Left renal cortex interstitium (tissue), 4 donors: ENCODE measurements at places on chromosomes 5 and 9.

- DNase-seq, result no peak
Measured at GRCh38 chr9:98809311-98810101, 2.0 kb downstream of the GALNT12 start.

DNA sequence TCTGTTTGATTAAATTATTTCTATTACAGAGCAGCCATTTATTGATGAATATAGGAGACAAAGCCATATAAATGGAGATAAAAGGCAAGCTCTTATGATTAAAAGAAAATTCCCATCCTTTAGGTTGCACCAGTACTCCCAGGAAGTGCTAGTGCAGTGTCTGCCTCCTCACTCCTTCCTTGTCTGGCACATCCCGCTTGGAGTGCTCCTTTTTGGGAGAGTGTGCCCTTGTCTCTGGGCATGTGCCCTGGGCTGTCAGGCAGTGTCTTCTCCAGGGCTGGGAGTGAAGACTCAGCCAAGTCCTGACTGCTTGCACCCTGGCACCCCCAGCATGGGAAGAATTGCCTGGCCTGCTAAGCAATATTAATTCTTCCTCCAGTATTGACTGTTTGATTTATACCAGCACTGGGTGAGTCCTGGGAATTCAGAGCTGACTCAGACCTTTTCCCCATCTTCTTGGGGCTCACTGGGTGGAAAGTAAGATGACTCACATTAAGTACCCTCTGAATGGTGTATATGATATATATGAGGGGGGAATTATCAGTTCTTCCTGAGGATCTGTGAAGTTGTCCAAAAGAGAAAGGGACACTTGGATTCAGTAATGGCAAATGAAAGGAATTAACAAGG is 62.1 kb downstream of the ZSWIM6 start:
- no peak for DNase-seq

GRCh38 chr5:42582723-42583122 is 159.5 kb downstream of the GHR start:
- no peak for DNase-seq

GRCh38 chr9:132369421-132369820 is 14.6 kb upstream of the SETX start:
- no peak for DNase-seq

DNA sequence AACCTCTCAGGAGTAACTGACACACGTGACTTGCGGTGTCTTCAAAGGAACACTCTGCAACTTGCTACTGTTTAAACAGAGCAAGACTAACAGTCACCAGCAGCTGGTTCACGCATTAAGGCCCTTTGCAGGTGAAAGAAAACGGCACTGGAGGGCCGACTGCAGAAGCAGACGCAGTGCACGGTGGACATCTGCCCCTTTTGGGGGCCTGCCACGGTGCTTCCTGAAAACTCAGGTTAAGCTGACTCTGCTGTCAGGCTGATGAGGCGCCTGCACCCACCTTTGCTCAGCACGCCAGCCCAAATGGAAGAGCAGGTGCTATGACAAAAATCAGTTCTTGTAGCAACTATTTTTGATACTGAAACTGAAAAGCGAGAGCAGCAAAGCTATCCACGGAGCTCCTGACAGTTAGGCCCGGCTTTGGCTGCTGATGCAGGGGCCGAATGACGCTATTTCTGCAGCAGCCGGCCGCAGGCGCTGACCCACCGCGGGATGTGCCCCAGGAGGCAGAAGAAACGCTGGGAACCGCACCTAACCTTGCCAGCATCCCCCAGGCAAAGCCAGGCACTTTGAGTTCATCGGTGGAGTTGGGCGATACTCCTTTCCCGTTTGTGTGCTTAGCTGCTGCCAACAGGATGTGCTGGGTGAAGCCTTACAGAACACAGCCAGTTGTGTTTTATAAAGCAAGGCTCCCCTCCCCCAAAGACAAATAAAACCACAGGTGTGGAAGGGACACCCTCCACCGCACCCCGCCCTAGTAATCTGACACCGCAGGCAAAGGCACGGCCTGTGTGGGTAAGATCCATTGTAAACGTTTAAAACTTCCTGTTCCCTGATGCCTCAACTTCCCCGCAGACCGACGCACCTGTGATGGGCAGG is 21.1 kb upstream of the TERT start:
- DNase-seq, result peak; percentile 55

DNA sequence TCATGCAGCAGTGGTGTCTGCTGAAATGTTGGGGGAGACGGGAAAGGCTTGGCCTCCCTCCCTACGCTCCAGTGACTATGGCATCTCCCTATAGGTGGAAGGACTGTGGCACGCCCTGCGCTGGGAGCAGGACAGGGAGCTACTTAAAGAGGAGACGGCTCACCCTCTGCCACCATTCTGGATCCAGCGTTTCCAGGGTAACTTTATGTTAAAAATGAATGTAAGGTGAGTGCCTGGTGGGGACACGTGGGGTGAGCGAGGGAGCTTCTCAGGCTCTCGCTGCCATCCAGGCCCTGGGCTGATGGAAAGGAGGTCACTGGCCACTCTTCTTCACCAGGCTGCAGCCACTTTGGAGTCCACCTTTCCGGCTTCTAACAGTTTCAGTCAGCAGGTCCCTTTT is 15.7 kb downstream of the PAEP start:
- DNase-seq, result no peak

DNA sequence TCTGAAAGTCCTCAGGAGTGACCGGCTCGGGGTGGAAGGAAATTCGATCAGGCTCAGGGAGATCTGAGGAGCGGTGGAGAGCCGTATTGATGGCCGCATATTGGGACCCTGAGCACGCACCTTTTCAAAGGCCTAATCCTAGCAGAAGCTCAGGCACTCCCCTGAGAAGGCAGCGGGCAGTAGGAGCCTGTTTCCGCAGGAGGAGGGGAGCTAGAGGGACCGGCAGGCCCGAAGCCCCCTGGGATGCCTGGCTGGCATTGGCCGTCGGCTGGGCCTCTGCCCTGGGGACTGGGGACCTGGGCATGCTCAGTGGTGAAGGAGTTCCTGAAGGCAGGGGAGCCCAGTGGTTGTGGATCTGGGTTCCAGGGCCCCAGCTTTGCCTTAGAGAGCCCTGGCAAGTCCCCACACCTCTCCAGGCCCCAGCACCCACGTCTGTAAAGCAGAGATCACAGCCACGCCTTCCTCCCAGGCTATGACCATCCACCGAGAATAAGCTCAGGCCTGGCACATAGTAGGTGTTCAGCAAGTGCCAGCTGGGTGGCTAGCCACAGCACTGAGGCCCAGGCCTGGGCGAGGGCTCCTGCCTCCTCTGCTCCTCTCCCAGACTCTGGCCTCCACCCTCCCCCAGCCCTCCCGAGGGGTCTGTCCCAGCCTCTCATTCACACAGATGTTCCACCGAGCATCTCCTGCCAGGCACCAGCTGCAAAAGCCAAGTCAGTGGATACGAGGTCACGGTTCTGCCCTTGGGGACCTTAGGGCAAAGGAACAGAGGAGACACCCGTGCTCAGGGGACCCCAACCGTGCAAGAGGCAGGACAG is 17.2 kb upstream of the QRFP start:
- no peak for DNase-seq
